Stimulated activated CD8-positive, alpha-beta memory T cell treated with anti-CD3 and anti-CD28 coated beads, Interleukin-15, amount 100 ng/mL, for 24 hours (primary cell): ENCODE measurements at places on chromosomes 2 and 18.

DNA sequence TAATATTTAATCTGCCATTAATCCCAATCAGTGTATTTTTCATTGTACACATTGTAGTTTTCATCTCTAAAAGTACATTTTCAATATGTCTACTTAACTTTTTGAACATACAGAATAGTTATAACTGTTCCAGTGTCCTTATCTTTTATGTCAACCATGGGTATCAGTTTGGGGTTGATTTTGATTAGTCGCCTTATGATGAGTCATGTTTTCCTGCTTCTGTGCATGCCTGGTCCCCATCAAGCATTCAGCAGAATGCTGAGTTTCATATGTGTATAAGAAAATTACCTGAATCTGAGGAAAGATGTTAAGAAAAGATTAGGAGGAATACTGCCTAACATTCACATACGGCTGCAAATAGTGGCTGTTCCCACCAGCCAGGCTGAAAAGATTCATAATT, 17.7 kb downstream of the SPDYA start:
- DNase-seq: no peak

DNA sequence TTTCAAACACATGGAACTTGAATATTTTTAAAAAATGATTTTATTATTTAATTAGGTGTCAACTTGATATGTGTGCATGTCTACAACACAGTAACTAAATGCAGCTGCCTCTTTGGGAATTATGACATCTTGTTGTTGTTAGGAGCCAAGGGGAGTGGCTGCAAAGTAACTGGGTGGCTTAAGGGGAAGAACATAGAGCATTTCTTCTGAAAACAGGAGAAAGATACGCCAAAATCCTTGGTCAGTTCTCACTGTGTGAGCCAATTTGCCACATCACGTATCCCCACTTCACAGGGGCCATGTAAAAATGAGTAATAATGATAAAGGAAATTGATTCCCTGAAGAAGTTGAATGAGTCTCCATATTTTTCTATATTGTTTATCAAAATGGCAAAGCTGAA, 309.8 kb upstream of the COL3A1 start:
- DNase-seq: no peak

- DNase-seq: no peak
Measured at GRCh38 chr18:23186781-23187180, 51.5 kb downstream of the CABLES1 start.

- DNase-seq: no peak
Measured at GRCh38 chr2:124623560-124623959, 598.5 kb downstream of the CNTNAP5 start.

DNA sequence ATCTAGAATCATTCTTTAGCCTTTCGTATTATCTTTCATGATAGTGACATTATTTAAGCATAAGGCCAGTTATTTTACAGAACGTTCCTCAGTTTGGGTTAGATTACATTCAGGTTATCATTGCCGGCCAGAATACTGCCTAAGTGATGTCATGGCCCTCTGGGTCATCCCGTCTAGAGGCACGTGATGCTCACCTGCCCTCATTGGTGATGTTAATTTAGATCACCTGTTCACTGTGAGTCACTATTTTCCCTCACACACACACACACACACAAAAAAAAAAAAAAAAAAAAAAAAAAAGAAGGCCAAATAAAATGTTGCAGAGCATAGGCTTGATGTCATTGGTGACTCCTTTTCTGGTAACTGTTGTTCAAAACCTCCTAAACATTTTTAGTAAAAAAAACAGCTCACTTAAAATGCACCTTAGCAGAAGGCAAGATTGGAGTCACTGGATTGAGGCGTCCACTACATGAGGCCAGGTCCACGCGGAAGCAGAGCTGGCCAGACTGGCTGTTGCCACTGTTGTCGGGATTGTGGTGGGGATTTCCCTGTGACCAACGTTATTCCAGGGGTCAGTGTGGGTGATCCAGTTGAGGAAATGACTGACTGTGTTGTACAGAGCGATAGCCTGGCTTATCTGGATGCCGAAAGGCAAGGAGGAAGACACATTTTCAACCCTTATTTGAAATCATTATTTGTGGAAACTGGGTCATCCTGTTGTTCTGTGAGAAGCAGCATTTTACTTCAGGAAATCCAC, 52.1 kb upstream of the CNGA3 start:
- DNase-seq: no peak

GRCh38 chr18:23998820-23999219, 15.7 kb upstream of the TTC39C start:
- no peak for DNase-seq

DNA sequence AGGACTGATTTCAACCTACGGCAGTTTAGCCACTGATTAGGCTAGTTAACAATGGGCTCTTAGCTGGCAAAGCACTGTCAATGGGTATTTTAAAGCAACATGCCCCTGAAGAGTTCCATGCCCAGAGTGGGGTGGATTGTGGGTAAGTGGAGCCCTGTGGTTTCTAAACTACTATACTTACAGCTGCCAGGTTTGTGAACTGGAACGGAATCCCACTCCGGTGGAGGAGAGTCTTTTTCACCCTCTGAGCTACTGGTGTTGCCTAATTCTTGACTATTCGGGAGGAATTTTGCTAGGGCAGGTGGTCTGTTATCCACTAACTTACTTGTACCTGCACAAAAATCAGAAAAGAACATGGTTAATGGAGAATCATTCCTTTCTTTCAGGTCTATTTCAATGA, 52.6 kb downstream of the ZAP70 start:
- no peak for DNase-seq

DNA sequence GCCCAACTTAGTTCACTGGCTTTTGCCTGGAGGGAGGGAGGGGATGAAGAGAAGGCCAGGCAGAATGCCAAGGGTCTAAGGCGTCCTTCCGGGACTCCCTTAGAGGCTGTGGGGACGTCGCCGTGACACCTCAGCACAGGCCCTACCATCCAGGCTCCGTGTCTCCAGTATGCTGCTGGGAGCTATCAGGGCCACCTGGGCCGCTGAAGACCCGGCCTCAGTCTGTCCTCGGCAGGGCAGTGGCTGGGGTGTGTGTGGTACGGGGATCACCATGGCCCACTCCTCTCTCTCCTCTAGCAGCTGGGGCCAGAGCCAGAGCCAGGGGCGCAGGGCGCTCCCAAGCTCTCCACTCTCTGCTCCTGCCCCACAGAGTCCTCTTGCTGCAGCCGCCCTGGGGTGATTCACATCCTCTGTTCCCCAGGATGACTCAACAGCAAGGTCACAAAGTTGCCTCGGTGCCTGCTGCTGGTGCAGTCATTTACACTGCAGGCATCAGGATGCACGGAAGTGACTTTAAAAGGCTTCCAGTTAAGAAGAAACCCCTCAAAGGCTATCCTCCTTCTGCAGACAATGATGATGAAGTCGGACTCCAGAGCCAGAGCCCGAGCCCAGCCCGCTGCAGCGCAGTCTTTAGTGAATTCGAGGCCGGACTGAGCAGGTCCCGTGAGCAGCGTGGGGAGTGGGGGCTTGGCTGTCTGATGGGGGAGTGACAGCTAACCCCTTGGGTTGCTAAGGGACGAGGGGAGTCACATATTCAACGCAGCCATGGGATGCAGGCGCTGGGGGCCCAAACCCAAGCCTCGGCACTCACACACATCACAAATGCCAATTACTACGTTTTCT, 31.9 kb downstream of the SNORC start:
- DNase-seq: no peak

DNA sequence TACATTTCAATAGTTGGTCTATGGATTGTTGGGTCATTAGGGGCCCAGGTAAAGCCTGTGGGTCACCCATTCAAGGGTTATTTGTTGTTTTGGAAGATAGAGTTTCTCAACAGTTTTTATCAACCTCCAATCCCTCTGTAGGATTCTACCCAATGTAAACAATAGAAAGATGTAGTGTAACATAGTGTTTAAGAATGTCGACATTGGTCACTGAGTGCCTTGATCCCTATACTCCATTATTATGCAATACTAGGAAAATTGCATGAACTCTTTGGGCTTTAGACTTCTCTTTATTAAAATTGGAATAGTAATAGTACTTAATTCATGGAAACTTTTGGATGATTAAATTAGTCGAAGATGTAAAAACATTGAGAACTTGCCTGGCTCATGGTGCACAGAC, 292.1 kb downstream of the GPD2 start:
- no peak for DNase-seq

GRCh38 chr18:10685484-10685883, 159.7 kb downstream of the NAPG start:
- no peak for DNase-seq

DNA sequence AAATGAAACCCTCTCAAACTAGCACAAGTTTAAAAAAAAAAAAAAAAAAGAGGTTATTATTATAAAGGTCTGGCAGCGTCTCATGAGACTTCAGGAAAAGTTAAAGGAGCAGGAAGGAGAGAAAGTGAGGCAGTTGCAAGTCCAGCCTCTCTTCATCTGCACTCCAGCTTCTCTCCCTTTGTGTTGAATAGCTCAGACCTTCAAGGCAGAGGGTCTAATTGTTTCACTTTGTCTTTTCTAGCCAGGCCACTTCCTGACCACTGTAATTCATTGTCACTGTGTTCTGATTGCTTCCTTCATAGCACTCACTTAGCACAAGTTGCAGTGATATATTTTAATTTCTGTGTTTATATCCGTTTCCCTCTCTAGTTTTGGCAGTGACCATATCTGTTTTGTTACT, 99.9 kb downstream of the SPATS2L start:
- DNase-seq: no peak

DNA sequence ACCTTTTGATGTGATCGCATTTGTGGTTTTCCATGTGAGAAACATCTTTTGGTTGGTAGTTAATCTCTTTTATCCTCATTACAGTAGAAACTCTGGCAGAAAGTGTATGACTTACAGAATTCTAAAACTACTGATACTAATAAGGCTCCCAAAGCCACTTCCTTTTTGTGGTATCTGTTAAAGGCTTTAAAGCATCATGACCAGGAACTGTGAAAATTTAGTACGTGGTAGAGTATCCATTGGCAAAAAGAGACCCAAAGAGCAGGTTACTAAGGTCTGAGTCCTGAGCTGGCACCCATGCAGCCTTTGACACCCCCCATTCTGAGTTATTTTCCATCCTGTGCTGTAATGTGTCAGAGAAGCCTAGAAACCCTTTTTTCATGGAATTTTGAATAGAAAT, 94.5 kb downstream of the DPP4 start:
- no peak for DNase-seq

DNA sequence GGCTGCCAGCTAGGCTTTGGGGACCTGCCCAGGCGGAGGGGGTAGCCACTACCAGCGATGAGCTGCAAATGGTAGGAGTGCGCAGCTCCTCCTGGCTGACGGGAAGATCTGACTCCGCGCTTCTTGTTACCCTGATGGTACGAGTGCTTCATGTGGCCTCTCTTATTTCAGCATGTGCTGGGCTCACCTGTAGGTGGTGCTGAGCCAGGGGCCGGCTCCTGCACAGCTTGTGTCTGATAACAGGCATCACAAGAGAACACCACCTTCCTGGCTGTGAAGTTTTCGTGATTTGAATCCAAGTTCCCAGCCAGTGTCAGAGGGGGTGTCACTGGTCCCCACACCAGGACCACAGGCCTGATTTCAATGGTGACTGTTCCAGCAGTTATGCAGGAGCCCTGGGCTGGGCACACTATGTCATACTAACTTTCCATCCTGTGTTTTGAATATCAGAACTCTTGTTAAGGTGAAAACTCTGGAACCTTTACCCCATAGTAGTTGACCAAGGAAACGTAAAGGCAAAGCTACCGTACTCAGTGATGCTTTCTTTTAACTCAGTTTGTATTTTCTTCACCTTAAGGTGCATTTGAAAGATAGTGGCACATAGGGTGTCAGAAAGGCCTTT, 28.0 kb downstream of the APCDD1 start:
- no peak for DNase-seq

DNA sequence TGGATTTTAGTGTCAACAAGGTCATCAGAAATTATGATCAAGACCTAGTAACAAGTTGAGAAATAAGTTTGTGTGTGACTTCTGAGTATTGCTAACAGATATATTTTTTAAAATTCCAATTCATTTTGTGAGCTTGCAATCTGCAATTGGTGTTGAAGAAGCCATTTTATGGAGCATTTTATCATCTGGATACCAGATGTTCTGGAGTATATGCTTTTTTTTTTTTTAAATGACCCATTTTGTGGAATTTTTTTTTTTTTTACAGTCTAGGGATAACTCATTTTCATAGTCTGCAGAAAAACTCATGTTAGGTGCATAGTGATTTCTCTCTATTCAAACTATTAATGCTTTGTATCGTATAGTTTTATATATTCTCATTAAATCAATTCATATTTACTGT, 12.6 kb downstream of the QPCT start:
- DNase-seq: no peak

DNA sequence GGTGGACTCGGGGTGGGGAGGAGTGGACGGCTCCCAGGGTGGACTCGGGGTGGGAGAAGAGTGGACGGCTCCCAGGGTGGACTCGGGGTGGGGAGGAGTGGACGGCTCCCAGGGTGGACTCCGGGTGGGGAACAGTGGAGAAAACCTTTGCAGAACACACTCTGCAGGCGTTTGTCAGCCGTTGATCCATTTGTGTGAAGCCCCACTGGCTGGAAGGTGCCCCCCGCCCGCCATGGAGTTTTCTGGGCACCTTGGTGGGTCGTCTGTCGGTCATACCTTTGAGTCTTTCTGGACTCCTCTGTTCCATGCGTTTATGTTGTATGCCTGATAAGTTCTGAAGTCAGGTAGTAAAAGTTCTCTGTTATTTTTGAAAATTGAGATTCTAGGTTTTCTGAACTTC, 12.5 kb downstream of the CTDP1 start:
- no peak for DNase-seq

GRCh38 chr18:46793565-46793964, 36.7 kb upstream of the ST8SIA5 start:
- DNase-seq: no peak

DNA sequence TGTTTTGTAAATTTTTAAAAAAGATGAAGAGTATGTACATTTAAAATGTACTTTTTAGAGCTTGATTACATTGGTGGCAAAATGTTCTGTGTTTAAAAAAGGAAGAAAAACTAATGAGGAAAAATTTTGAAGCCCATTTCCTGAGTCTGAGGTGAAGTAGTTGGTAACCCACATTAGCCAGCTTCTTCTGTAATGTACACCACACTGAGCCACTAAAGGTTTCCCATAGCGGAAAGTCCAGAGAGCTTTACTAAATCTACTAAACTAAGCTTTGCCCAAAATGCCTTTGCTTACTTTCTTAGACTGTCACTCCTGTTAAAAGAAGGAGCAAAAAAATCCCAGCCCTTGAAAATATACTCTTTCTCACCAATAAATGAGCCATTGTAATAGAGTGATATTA, 804.8 kb upstream of the ZEB2 start:
- no peak for DNase-seq

DNA sequence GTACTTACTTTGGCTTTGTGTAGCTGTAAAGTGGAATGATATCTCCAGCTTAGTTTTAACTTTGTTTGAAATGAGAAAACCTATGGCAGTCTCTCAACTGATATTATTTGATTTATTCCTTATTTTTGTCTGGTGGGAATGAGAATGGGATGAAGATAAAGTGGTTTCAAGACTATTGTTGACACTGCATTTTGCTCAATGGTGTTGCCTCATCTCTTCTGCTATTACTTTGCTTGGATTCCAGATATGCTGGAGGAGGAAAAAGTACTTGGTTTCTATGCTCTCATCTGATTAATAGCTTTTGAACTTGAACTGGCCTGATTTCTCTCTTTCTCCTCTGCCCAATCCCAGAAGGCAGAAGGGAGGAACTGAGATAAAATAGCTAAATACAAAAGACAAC, 198.2 kb downstream of the CTNNA2 start:
- no peak for DNase-seq

GRCh38 chr2:75200140-75201096, 1.1 kb upstream of the TACR1 start:
- no peak for DNase-seq
